ENCODE measurements at places on chromosomes 7 and 10. TPM values are rescaled to one million over a fixed set of nuclear protein-coding genes. Genes with fewer than 3 reads are reported as not detected.

DNA sequence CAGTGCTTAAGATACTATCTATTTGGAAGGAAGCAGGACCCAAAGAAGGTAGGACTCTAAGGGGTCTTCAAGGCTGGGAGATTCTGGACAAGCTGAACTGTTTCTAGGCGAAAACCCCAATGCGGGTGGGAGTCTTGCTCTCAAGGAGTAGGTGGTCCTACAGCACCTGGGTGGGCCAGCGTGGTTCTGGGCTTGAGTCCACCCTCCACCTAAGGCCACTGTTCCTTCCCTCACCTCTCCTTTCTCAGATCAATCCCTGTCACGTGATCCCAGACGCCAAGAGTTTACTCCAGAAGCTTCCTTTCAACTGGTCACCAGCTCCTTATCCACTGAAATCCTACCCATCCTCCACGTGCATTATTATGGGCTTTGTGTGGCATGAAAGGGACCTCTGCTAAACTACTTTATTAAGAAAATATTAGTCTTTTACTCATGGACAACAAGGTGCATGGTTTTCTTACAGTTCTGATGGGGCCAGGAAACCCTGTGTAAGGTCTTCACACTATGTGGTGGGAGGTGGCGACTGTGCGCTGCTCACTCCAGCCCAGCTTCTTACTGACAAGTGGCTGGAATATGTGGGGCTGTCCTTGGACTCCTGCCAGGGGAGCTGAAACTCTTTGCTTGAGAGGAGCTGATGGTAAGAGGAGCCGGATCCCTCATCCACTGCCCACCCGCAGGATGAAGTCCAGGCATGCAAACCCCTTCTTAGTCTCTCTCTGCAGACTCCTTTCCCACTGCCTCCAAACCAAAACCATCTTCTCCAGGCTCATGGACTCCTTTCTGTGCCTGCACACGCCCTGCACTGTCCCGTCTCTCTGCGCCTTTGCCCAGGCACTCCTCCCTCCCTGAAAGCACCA is 1.6 kb downstream of the ZNF746 start:
- DNase-seq: peak; percentile 16

GRCh38 chr7:116524609-116525297 is at the start of gene CAV1:
Gene CAV1, plus strand, starts transcription at chr7:116525036. Its CDS starts 27 bp downstream, at chr7:116525063.
- DNase-seq: peak; percentile 98

- DNase-seq: peak; percentile 56
Observed at GRCh38 chr7:22002726-22003125, 57.0 kb upstream of the CDCA7L start.

- no peak for DNase-seq
Observed at GRCh38 chr10:101036726-101037125, 5.7 kb downstream of the SFXN3 start.

- DNase-seq: peak; percentile 65
Observed at GRCh38 chr10:102492983-102493382, 9.5 kb downstream of the ACTR1A start.

- DNase-seq: no peak
Observed at GRCh38 chr7:84117304-84117703, 77.3 kb downstream of the SEMA3A start.

- DNase-seq: no peak
Observed at GRCh38 chr10:86500846-86501245, 20.7 kb downstream of the WAPL start.

GRCh38 chr10:71852355-71852937 is 1.4 kb upstream of the PSAP start:
- DNase-seq: no peak

GRCh38 chr7:47746468-47746867 is 164.6 kb upstream of the TNS3 start:
- DNase-seq: no peak

DNA sequence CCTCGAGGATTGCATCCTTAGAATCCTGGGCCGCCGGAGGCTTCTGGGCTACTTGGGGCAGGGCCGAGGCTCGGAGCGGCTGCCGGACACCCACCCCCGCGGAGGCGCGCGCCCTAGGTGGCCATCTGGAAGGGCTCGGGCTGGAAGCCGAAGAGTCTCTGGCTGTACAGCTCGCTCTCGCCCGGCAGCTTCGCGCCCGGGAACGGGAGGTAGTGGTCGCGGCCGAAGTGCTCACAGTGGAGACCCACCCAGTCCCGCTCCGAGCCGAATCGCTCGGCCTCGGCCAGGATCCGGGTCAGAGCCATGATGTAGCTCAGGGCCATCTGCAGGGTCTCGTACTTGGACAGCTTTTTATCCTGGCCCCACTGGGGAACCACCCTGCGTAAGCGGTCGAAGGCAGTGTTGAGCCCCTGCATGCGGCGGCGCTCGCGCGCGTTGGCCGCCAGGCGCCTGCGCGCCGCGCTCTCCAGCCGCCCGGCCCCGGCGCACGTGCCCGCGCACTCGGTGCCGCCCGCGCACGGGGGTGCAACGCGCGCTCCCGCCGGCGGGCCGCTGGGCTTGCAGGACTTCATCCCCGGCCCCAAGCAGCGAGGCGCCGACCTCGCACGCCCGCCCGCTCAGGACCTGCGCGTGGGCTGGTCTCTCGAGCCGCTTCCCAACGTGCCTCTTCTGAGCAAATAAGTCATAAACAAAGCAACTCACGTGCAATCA is 652 bp downstream of the ATOH7 start:
- DNase-seq: peak; percentile 30

- DNase-seq: no peak
Observed at GRCh38 chr7:151882734-151883133, 5.8 kb upstream of the PRKAG2 start.

GRCh38 chr7:114212721-114213429 is 201.7 kb upstream of the FOXP2 start:
- peak; percentile 10 for DNase-seq

DNA sequence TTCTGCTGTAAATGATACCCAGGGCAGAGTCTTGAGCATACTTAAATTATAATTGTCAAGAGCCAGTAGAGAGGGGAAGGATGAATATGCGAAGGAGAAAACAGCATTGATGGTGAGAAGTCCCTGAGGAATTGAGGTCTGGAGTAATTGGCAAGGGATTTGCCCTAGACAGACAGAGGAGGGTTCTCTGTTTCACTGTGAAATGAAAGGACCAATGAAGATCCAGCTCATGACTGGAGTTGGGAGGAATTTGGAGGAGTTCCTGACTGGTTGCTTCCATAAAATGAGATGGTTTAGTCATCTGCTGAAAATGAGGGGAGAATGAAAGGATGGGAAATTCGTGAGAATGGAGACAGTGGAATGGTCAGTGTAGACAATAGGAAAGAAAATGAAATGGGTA is 6.8 kb downstream of the PRPF18 start:
- no peak for DNase-seq

- no peak for DNase-seq
Observed at GRCh38 chr7:34064519-34065158, 159.3 kb downstream of the BMPER start.

- no peak for DNase-seq
Observed at GRCh38 chr10:43350156-43350555, 21.3 kb upstream of the FXYD4 start.

The SPAM1 gene
- polyA plus RNA-seq: not detected

The ANKRD7 gene
- polyA plus RNA-seq: 0.86 TPM

The AGR2 gene
- 2.1 TPM for polyA plus RNA-seq
